ENCODE measurements at places on chromosomes 11 and 22. TPM values are rescaled to one million over a fixed set of nuclear protein-coding genes. Genes with fewer than 3 reads are reported as not detected.
A peak's percentile ranks its signal among the peaks of the same experiment; 100 is the strongest.

- no peaks in the 10 kb centered on the region for H3K27me3 ChIP-seq
- H3K27ac ChIP-seq = no peak overlapping the region
- no peaks in the 10 kb centered on the region for H3K4me1 ChIP-seq
- no peak overlapping the region for H3K4me3 ChIP-seq
- H3K36me3 ChIP-seq = peaks cover 15% of the 10 kb centered on the region
These were observed 19.0 kb upstream of the ARFGAP3 start for GRCh38 chr22:42876041-42876440.

DNA sequence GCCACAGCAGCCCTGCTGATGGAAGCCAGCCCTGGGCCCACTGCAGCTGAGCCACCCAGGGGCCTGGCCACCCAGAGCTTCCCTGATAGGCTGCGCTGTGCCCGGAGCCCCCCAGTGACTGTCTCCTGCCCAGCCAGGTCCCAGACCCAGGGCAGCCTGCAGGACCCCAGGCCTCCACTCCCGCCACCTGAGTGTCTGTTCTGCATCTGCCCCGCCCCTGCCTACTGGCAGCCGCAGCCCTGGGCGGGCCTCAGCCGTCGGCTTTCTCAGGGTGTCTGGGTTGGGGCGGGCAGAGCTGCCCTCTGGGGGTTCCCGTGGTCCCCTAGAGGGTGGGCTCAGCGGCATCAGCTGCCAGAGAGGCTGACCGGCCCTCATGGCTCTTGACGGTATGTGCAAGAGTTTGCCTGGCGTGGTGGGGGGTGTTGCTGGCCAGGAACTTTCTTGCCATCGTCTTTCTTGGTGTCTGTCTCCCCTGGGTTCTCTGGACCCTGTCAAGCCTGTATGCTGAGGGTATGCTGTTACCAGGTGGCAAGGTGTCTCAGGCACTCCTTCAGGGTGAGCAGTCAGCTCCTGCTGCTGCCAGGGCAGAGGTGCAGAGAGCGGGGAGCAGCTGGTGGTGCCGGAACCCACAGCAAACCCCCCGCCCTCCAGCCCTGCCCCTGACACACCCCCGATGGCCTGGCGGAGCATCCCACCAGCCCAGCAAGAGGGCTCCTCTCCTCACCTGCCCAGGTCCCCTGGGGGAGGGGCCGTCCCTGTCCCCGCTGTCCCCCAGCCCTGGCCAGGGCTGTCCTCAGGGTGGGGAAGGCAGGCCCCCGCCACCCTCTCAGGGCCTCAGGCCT, 12.2 kb upstream of the PIM3 start:
- DNase-seq = no peak
- no peaks in the 10 kb centered on the region for H3K36me3 ChIP-seq
- no peak overlapping the region for H3K27ac ChIP-seq
- no peak overlapping the region for H3K4me3 ChIP-seq

GRCh38 chr22:24436553-24436952, 9.2 kb downstream of the ADORA2A start:
- H3K36me3 ChIP-seq = peaks cover 28% of the 10 kb centered on the region
- no peak overlapping the region for H3K4me3 ChIP-seq
- no peak overlapping the region for H3K27ac ChIP-seq
- H3K27me3 ChIP-seq = no peaks in the 10 kb centered on the region
- peaks cover 69% of the 10 kb centered on the region for H3K4me1 ChIP-seq

GRCh38 chr11:91158891-91159537, 936.2 kb upstream of the CHORDC1 start:
- no peaks in the 10 kb centered on the region for H3K4me1 ChIP-seq
- no peak for DNase-seq
- H3K4me3 ChIP-seq = no peak overlapping the region
- H3K36me3 ChIP-seq = no peaks in the 10 kb centered on the region
- no peaks in the 10 kb centered on the region for H3K27me3 ChIP-seq

DNA sequence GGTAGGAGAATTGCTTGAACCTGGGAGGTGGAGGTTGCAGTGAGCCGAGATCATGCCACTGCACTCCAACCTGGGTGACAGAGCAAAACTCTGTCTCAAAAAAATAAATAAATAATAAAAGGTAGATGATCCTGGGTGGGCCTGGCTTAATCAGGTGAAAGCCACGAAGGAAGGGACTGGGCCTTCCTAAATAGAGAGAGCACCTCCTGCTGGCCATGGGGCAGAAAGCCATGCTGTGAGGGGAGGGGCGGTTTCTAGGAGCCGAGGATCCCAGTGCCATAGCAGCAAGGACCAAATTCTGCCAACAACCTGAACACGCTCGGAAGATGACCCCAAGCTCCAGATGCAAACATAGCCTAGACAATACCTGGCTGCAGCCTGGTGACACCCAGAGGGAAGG, 24.5 kb upstream of the DGKZ start:
- DNase-seq = peak; percentile 27
- peaks cover 8% of the 10 kb centered on the region for H3K27me3 ChIP-seq
- peaks cover 23% of the 10 kb centered on the region for H3K4me1 ChIP-seq
- no peak overlapping the region for H3K4me3 ChIP-seq

DNA sequence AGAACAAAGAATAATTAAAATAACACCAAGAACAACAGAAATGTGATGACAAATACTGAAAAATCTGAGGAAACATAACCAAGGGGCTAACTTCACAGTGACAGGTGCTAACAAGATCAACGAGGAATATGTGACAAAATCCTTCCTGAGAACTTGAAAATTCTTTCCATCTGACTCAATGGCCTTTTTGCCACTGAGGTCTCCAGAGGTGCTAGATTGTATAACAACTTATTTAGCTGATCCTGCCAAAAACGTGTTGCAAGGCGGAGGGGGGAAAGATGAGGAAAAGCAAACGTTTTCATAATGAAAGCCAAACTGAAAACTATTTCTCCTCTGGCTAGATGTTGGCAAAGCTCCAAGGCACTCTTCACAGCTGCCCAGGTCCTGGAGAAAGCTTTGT, 364.5 kb downstream of the NTM start:
- H3K27me3 ChIP-seq = no peaks in the 10 kb centered on the region
- no peaks in the 10 kb centered on the region for H3K36me3 ChIP-seq
- H3K27ac ChIP-seq = no peak overlapping the region
- H3K4me3 ChIP-seq = no peak overlapping the region
- DNase-seq = no peak

DNA sequence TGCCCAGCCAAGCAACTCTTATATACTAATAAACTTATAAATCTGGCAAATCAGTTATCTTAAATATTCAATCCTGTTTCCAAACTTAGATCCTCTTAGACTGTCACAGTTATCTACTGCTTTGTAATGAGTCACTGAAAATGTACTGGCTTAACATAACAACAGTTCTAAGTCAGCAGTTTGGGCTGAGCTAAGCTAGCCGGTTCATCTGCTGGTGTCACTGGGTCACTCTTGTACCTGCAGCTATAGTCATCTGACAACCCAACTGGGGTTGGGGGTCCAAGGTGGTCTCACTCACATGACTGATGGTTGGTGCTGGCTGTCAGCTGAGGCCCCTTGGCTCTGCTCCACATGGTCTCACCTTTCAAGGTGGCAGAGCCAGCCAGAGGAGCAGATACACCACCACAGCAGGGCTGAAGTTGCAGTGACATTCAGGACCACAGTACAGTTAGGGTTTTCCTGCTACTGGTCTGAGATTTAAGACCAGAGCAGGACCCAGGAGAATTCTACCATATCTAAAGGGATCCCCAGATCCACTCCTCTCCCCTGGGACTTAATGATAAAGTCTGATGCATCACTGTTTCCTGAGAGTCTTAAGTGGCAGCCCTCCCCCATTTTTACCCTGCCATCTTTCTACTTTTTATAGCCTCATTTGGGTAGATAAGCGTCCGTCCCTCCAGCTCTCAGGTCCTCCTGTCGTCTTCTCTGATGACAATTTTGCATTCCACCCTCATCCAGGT, 7.9 kb upstream of the MACROD1 start:
- no peak overlapping the region for H3K27ac ChIP-seq
- no peak overlapping the region for H3K4me3 ChIP-seq
- H3K4me1 ChIP-seq = peaks cover 22% of the 10 kb centered on the region

GRCh38 chr11:14144934-14145333, 182.4 kb downstream of the SPON1 start:
- H3K27me3 ChIP-seq = peaks cover 3% of the 10 kb centered on the region
- no peaks in the 10 kb centered on the region for H3K36me3 ChIP-seq
- no peak for DNase-seq
- no peak overlapping the region for H3K27ac ChIP-seq

GRCh38 chr11:119640541-119640940, 88.5 kb downstream of the NECTIN1 start:
- H3K27me3 ChIP-seq = peaks cover 1% of the 10 kb centered on the region
- H3K4me3 ChIP-seq = no peak overlapping the region
- H3K27ac ChIP-seq = no peak overlapping the region
- H3K36me3 ChIP-seq = no peaks in the 10 kb centered on the region
- no peak for DNase-seq
- no peaks in the 10 kb centered on the region for H3K4me1 ChIP-seq

- no peak for DNase-seq
- no peaks in the 10 kb centered on the region for H3K4me1 ChIP-seq
- no peaks in the 10 kb centered on the region for H3K27me3 ChIP-seq
- H3K27ac ChIP-seq = no peak overlapping the region
- peaks cover 20% of the 10 kb centered on the region for H3K36me3 ChIP-seq
- no peak overlapping the region for H3K4me3 ChIP-seq
These were observed 27.8 kb downstream of the RELT start for GRCh38 chr11:73404048-73404447.

GRCh38 chr11:31340903-31341572, 28.5 kb downstream of the DCDC1 start:
- no peaks in the 10 kb centered on the region for H3K4me1 ChIP-seq
- DNase-seq = no peak
- no peak overlapping the region for H3K4me3 ChIP-seq
- H3K27ac ChIP-seq = no peak overlapping the region
- no peaks in the 10 kb centered on the region for H3K36me3 ChIP-seq
- H3K27me3 ChIP-seq = peaks cover 4% of the 10 kb centered on the region

DNA sequence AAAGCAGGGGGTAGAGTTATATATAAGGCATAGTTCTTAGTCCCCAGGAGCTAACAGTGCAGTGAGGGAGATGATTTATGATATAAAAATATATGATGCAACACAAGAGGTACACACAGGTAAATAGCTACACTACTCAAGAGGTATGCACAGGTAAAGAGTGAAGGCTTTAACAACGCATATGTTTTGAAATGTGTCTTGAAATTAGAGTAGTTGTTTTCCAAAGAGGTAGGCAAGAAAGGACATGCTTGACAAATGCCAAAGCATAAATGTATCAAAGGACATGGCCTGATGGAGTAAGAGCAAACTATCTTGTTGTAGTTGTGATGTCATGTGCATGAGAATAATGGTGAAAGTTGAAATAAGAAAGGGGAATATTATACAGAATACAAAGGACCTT, 104.3 kb upstream of the C11orf87 start:
- DNase-seq = no peak
- no peak overlapping the region for H3K4me3 ChIP-seq
- no peaks in the 10 kb centered on the region for H3K4me1 ChIP-seq
- no peak overlapping the region for H3K27ac ChIP-seq
- H3K27me3 ChIP-seq = no peaks in the 10 kb centered on the region

DNA sequence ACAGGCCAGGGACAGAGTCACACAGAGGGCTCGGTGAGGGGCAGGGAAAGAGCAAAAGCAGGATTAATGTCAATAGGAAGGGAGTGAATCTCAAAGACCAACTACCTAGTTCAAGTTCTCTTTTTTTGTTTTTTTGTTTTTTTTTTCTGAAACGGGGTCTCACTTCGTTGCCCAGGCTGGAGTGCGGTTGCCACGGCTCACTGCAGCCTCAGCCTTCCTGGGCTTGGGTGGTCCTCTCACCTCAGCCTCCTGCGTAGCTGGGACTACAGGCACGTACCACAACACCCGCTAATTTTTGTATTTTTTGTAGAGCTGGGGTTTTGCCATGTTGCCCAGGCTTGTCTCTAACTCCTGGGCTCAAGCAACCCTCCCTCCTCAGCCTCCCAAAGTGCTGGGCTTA, 9.7 kb upstream of the BCL9L start:
- H3K4me1 ChIP-seq = peaks cover 26% of the 10 kb centered on the region
- DNase-seq = no peak
- H3K27me3 ChIP-seq = peaks cover 11% of the 10 kb centered on the region
- no peak overlapping the region for H3K27ac ChIP-seq
- no peak overlapping the region for H3K4me3 ChIP-seq

DNA sequence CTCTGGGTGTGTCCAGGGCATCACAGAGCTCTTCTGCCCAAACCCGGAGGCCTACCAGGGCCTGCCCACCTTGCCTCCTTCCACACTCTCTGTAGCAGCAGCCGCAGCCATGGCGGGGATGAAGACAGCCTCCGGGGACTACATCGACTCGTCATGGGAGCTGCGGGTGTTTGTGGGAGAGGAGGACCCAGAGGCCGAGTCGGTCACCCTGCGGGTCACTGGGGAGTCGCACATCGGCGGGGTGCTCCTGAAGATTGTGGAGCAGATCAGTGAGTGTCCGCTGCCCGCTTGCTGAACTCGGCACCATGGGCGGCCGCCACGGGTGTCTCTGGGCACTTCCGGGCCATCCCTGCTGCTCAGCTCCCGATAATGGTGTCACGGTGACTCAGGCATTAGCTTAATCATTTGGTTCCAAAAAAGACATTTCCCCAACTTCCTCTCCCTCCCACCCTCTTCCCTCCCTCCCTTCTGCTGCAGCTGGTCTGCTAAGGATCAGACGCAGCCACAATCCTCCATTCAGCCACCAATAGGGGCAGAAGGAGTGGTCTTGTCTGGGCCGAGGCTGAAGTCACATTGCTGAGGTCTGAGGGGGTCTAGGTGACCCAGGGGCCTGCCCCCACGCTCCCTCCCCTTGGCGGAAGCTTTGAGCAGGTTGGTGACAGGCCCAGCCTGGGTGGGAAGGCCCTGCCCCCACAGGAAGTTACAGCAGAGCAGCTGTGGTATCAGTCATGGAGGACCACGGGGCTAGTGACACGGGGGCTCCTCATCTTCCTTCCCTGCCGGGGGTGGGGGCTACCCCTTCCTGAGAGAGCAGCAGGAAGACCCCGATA, 950 bp downstream of the FERMT3 start:
- DNase-seq = peak; percentile 88
- H3K4me1 ChIP-seq = peaks cover 60% of the 10 kb centered on the region
- no peaks in the 10 kb centered on the region for H3K27me3 ChIP-seq
- peaks cover 81% of the 10 kb centered on the region for H3K36me3 ChIP-seq

DNA sequence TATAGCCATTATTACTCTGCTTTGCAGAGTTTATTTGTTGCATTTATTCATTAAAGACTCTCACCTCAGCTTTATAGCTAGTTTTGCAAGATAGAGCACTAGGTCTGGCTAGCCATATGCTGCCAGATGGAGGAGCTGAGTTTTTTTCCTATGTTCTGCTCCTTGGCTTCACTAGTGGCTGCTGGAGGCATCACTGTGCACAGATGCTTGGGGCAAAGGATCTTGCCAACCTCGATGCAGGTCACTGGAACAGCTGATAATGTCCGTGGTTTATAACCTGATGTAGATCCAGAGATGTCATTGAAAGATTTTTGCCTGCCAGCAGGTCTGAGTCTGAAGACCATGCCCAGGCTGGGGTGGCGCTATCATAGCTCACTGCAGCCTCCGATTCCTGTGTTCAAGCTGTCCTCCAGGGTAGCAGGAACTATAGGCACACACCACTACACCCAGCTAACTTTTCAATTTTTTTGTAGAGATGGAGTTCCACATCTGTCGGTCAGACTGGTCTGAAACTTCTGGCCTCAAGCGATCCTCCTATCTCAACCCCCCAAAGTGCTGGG, 63.2 kb downstream of the PACS1 start:
- DNase-seq = no peak
- no peak overlapping the region for H3K27ac ChIP-seq
- H3K27me3 ChIP-seq = no peaks in the 10 kb centered on the region
- no peak overlapping the region for H3K4me3 ChIP-seq

MB gene
- total RNA-seq = not detected

PTS gene
- 20.5 TPM for total RNA-seq

TUT1 gene
- 25.2 TPM for total RNA-seq

SMC1B gene
- total RNA-seq = 0.81 TPM

FAM180B gene
- not detected for total RNA-seq

Measured in activated CD4-positive, alpha-beta memory T cell treated with anti-CD3 and anti-CD28 coated beads, Interleukin-2, amount 10 ng/mL, durations not matched to agents 7 days and 5 days (primary cell).